Inflammatory macrophage (primary cell): ENCODE measurements at places on chromosomes 3 and 15.

DNA sequence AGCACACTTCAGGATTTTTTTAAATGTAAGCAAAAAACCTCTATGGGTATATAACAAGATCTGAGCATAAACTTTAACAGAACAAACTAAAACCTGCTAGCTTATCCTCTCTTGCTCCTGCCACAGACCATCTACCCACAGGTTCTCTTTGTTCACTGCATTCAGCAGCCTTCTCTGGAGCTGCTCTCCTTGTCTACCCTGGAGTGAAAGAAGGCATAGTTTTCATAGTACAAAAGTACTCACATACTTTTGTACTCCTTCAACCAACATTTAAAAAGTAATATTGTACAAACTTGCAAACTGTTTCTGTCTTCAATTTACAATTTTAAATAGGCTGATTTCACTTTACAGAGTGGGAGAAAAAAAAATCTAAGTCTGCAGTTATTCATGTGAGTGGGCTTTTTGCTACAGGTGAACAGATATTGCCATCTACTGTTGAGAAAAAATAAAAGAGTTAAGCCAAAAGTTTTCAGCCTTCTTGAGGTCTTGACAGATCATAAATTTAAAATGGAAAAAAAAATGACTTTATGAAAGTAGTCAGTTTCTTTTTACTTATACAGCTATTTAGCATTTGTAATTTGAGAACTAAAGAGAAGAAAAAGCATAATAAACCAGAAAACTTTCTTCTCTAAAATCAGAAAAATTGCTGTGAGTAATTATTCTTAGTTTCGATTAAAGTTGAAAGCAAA, 20.4 kb downstream of the TERC start:
- DNase-seq = no peak

DNA sequence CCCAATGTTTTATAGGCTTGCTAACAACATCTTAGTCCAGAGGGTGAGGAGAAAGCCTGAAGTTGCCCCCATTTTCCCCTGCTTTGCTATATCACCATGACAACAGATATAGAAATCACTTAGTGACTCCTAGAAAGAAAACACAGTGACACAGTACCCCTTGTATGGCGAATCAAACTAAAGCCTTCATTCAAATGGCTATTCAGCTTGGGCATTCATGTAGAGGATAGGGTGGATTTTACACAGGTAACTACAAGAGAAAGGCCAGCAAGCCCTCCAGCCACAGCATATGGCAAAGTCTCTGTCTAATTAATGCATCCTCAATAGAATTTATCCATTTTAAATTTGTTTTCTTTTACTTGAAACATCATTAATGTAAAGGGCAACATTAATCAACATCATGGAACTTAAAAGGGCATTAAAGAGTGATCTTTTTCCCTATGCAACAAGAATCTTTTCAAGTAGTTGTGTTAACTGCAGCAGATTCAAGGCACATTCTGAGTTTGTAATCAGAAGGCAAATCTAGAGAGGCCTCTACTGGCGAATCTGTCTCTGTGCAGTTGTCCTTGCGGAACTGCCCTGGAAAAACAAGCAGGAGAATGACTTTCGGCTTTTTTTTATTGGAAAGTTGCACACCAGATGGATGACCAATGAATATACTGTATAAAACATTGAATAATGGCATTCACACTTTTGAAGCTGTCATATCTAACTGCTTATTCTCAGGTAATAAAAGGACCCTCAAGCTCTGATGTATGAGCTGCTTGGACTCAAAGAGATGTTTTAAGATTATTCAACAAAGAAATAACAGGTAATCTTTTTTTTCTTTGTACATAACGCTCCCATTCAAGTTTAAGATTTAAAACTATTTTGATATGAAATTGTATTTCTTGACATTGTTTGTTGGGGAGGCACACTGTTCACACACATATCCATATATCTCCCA, 621.7 kb upstream of the AGTR1 start:
- no peak for DNase-seq

DNA sequence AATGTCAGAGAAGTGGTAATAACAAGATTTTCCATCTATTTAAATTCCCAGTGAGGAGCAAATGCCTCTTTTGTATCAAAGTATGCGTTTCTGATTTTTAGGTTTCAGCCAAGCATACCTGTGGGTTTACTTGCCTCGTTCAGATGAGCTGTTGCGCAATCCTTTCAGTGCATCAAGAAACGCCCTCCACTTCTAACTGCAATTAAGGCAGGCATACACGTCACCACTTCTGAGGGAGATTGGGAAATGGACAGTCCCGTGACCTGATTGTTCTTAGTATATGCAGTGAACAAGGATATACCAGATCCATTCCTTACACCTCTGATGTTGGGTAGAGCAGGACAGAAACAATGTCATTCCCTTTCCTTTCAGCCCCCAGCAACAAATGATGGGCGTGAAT, 219.0 kb downstream of the ITPR1 start:
- peak; percentile 60 for DNase-seq

DNA sequence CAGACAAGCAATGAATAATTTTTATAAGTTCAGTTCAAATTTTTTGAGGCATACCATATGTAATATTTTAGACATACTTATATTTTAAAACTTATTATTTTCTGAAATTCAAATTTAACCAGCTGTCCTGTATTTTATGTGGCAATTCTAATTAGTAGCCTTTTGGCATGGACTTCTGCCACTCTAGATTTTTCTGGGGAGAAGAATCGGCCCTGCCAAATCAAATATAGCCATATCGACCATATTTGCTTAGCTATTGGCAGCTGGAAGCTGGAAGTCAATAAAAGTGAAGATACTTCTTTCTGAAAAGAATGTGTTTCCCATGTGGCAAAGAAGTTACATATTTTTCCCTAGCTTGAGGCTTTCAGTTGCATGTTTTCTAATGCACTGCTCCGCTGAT, 9.4 kb upstream of the RBMS3 start:
- DNase-seq = no peak

DNA sequence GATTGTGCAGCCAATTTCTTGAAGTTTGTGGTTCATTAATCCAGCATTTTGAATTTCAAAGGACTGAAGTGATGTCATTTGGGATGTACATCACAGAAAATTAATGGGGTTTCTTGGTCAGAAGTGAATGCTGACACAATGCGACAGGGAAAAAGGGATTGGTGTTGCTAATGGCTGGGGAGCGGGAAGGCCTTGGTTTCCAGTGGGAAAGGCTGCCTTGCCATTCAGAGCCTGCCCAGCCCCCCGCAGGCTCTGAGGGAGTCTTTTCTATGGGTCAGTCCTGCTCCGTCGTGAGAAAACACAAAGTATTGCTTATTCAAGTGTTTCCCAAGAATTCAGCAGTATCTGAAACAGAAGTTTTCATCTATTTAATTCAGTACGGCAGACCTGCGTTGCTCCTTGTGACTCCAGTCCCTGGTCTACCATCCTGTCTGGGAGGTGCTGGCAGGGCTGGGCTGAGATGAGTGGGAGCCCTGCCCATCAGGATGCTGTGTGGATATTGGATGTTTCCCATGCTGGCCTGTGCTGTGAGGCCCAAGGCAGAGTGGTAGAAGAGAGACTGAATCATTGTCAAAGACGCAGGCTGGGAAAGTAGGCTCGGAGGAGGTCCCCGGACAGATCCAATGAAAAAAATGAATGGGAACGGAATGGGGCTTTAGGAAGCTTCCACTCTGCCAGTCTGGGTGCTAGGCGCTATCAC, 111.2 kb upstream of the KLHL25 start:
- no peak for DNase-seq

DNA sequence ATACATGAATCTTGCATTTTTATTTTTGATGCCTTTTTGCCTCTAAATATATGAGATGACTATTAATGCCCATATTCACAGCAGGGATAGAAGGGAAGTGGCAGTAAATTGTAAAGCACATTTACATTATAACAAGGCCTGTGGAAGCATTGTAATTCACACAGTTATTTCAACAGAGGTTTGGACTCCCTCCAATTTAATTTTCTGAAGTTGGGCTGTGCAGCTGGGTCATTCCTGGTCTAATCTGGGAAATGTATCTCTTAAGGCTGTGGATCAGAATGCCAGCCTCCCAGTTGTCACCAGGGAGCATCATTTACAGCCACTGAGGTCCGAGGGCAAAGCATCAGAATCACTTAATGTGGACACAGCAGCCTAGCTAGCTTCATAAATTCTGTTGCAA, 434.5 kb downstream of the MFSD1 start:
- no peak for DNase-seq

GRCh38 chr3:186953011-186953487, 22.7 kb downstream of the ST6GAL1 start:
- peak; percentile 71 for DNase-seq

DNA sequence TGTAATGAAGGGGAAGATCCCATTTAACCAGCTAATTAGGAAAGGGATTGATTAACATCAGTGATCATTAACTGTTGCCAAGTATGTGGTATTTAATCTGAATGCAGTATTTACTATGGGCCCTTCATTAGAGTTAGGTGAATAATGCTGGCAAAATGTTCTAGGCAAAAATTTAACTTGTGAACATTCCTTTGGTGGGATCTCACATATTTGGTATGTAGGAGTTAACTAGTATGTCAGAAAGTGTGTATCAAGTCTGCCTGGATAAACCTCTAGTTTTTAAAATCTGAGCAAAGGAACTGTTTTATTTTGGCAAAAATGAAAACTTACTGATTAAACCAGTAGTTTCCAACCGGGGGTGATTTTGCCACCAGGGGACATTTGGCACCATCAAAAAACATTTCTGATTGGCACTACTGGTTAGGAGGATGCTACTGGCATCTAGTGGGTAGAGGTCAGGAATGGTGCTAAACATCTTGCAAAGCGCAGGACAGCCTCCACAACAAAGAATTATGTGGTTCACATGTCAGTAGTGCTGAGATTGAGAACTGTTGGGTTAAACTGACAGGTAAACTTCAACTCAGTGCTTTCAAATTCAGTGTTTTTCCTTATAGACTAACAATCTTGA, 22.5 kb downstream of the LRTM1 start:
- no peak for DNase-seq

DNA sequence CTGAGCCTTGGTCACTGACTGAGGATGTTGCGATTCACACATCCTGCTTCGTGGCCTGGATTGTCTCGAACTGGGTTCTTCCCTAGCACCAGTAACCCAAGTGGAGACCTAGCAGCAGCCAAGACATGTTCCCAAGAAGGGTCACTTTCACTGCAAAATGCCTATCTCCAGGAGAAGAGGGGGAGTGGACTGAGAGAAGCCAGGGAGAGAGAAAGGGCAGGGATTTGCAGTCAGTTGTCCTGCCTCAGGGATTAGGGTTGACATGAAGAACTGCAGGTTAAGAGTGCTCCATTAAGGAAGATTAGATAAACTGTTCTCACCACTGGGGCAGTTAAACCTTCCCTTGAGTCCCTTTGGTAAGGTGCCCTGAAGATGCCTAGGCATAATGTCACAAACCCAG, 5.7 kb upstream of the CD276 start:
- DNase-seq = no peak

GRCh38 chr3:120299403-120299802, 14.4 kb upstream of the GPR156 start:
- peak; percentile 36 for DNase-seq

- DNase-seq = no peak
Observed at GRCh38 chr3:42130329-42131070, 39.3 kb downstream of the TRAK1 start.

- DNase-seq = no peak
Observed at GRCh38 chr3:27289769-27290413, 79.3 kb downstream of the NEK10 start.

DNA sequence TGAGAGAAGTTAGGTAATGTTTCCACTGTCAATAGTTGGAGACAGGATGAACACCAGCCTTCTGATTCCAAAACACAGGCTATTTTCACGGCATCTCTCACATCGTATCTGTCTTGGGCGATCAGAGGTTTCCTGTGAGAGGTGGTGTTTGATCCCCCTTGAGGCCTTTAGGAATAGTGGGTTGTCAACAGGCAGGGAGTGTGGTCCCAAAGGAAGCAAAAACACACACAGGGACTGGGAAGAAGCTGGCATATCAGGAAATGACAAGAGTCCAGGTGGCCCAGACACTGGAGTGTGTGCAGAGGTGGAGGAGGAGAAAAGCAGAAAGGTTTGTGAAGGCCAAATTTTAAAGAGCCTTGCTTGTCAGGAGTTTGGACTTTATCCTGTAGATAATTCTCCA, 6.6 kb upstream of the MAGEF1 start:
- DNase-seq = no peak

DNA sequence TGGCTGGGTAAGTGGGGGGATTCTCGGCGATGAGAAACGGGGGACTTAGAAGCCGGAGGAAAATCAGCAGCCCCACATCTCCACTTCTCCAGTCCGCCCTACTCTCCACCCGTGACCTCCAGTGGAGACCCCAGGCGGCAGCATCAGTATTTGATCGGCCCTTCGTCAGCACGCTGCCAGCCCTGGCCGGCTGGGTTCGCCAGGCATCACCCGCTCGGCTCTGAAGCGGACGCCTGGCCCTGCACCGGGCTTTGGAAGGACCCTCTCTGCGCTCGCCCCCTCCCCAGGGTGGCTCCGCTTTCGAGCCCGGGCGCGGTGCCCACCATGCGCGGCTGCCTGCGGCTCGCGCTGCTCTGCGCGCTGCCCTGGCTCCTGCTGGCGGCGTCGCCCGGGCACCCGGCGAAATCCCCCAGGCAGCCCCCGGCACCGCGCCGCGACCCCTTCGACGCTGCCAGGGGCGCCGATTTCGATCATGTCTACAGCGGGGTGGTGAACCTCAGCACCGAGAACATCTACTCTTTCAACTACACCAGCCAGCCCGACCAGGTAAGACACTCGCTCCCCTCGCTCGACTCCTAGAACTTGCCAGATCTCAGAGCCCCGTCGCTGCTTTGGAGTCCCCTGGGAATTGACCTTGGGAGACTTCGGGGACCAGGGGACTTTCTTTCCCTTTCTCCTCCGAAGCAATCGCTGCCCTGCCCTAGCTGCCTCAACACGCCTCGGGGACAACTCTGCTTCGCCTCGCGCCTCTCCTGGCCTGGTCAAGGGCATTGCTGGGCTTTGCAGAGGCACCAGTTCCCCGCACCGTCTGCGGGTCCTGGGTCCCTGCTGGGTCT, 561 bp downstream of the SIDT1 start:
- DNase-seq = no peak

DNA sequence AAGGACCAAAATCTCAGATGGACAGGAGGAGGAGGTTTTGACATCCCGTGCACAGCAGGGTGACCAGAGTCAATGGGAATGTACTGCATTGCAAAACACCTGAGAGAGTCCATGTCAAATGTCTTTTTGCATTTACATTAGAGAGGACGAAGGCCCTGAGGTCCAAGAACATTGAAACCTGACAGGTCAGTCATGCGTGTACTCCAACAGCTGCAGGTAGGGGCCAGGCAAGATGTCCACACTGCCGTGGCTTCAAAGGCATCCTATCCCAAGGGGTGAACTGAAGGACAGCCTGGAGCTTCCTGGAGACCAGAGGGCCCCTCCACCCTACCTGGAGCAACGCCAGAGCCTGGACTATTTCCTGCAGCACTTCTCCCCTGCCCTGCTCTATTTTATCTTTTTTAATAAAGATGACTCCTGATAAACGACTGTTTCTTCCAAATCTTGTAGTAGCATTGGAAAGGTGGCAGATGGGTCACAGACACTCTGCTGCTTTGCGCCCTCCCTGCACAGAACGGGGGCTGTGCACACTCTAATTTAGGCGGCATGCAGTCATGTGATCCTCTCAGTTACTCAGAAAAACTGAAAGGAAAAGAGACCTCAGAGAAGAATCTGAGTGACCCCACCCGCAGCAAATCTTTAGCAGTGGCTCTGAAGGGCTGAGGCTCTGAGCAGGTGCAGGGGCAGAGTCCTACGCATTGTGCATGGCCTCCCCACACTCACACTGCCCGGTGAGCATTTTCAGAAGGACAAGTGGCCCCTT, 68.2 kb downstream of the HMCES start:
- DNase-seq = no peak

- no peak for DNase-seq
Observed at GRCh38 chr3:115687721-115688120, 64.4 kb downstream of the GAP43 start.
